ENCODE measurements at places on chromosomes 4 and X.

GRCh38 chrX:100911731-100912130, 17.0 kb downstream of the XKRX start:
- no peak for DNase-seq

DNA sequence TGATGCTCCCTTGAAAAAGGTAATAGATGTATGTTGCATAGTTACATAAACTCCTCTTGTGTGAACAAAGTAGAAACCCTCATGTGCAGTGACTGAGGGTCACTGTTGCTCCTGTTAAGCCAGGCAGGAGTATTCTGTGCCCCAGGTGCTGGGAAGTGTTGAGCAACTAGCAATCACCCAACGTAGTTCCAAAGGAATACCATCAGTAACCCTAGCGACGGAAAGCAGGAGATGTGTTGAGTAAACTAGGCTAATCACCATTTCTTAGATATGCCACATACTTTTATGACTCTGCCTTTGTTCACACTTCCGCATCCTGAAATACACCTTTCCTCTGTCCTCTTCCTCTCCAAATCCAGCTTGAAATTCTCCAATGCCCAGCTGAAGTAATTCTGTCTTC, 50.9 kb upstream of the TAB3 start:
- no peak for DNase-seq

DNA sequence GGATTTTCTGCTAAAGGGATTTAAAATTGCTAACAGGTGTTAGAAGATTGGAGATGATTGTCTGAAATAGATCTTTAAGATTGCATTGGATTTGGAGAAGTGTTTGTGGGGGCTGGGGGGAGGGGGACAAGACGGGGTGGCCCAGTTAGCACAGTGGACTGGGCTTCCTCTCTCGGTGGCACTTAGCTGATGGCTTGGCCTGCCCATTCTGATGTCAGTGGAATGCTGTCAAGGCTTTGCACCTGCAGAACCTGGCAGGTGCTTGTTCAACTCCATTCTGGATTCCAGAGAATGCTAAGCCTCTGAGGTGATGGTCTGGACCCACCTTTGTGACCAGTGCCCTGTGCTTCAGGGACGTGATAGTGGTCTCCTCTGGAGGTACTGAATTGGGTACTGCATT, 43.7 kb downstream of the ADD1 start:
- DNase-seq, result no peak

- no peak for DNase-seq
Measured at GRCh38 chrX:149837639-149838038, 43.3 kb upstream of the MAGEA8 start.

DNA sequence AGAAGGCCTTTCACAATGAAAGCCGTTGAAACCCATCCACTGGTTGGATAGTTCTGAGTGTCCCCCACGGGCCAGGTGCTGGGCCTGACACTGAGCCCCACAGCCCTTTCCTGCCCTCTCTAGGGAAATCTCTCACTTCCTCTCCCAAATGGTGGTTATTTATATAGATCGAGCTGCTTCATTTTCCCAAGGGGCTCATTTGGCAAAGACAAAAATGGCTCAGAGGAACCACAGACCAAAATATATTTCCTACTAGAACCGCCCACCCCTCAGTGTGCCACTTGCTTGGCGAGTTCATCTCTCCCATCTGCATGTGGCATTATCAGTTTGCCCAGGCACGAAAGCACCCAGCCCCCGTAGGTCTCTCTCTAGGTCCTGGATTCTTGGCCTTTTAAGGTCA, 53.3 kb upstream of the STIM2 start:
- DNase-seq, result no peak

DNA sequence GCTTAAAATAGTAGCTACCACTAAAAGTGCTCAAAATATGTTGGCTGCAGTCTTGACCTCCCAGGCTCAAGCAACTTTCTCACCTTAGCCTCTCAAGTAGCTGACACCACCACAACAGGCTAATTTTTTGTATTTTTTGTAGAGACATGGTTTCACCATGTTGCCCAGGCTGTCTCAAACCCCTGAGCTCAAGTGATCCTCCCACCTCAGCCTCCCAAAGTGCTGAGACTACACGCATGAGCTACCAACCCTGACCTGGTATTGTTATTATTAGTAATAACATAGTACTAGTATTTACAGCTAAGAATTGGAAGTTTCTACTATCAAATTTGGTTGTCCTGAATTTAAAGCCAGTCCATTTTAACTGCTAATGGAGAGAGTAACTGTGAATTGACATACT, 18.0 kb downstream of the STAP1 start:
- no peak for DNase-seq

GRCh38 chr4:99655308-99656081, 2.1 kb downstream of the C4orf54 start:
- DNase-seq, result no peak

- DNase-seq, result no peak
Measured at GRCh38 chr4:94605241-94605805, 152.4 kb upstream of the BMPR1B start.
